ENCODE measurements at places on chromosomes 1 and 21. TPM values are rescaled to one million over a fixed set of nuclear protein-coding genes. Genes with fewer than 3 reads are reported as not detected.

DNA sequence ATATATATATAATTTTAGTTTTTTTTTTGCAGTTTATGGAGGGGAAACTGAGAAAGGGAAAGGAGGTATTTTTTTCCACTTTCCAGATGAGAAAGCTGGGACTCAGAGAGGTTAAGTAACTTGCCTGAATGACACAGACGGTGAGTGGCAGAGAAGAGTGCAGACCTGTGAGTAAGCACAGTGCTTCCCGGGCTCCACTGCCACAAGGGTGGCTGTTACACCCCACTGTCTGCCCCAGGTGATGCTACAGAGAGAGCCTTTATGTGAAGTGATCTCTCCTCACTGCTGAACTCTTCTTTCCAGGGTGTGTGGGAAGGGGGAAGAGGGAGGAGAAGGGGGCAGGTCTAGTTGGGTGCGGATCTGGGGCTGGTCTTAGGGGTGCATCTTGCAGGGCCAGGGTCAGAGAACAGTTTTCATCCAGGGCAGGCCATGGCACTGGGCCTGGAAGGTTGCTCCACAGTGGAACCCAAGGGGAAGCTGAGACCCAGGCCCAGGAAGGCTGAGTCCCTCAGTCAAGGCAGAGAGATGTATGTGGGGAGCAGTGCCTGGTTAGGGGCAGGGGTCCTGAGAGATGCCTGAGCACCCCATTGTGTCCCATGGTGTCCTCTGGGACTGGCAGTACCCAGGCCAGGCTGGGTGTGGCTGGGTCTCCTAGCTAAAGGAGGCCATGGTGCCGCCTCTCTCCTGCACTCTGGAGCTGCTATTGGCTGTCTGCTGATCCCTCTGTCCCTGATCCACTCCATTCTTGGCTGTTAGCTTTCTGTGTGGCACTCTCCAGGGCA, 357.5 kb downstream of the PTPRU start:
- peak; percentile 80 for DNase-seq

- no peak for DNase-seq
Observed at GRCh38 chr1:69911301-69911801, 294.0 kb downstream of the LRRC40 start.

DNA sequence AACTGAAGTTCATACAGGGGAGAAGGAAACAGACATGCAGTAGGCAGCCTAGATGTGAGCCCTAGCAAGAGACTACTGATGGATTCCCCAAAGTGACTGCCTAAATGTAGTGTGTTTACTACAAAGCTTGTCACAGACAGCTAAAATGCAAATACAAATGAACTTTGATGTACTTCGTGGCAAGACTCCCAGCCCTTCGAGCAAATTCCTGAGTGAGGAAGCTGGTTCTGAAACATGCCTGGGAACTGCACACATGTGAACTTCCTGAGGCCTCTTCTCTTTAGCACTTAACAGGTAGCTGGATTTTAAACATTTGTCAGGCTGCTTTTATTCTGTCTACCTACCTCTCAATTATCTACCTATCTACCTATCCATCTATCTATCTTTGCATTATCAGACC, 6.7 kb upstream of the IRF2BP2 start:
- no peak for DNase-seq

DNA sequence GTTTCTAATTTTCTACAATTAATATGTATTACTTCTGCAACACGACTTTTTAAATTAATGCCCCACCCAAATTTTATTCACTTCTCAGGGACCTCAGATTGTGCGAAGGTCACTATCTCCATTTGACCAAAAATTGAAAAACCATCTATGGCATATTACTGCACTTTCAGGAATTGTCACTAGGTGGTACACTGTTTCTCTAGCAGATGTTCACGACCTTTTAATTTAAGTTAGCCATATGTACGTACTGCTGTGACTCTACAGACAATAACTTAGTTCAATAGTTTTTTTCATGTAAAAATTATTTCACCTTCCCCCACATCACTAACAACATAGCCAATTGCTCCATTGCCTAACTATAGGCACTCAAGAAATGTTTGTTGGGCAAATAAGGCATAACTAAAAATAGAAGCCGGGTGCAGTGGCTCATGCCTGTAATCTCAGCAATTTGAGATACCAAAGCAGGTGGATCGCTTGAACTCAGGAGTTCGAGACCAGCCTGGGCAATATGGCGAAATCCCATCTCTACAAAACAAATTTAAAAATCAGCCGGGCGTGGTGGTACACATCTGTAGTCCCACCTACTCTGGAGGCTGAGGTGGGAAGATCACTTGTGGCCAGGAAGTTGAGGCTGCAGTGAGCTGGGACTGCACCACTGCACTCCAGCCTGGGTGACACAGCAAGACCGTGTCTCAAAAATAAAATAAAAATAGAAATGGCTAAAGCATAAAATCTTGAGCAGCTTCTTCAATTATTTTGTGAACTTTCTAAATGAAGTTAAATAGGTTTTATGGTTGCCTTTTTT, 75.7 kb upstream of the PKN2 start:
- DNase-seq: no peak

DNA sequence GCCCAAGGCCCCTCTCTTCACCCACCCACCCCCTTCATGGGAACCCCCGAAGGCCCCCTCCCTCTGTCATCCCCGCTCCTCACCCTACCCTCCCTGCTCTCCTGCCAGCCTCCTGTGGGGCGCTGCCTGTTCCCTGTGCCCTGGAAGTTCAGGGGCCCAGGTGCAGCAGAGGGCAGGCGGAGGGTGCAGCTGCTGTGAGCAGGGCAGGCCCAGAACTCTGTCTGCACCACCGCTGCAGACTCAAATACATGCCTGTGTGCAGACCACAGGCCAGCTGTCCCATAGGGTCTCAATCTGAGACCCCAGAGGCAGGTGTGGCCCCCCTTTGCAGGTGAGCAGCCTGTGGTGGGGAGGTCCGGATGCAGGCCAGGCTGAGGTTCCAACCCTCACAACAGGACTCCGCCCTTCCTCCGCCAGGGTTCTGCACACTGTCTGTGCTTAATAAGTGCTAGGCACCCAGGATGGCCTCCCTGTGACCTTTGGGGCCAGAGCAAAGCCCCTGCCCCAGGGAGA, 62.5 kb downstream of the WNT9A start:
- DNase-seq: peak; percentile 81

DNA sequence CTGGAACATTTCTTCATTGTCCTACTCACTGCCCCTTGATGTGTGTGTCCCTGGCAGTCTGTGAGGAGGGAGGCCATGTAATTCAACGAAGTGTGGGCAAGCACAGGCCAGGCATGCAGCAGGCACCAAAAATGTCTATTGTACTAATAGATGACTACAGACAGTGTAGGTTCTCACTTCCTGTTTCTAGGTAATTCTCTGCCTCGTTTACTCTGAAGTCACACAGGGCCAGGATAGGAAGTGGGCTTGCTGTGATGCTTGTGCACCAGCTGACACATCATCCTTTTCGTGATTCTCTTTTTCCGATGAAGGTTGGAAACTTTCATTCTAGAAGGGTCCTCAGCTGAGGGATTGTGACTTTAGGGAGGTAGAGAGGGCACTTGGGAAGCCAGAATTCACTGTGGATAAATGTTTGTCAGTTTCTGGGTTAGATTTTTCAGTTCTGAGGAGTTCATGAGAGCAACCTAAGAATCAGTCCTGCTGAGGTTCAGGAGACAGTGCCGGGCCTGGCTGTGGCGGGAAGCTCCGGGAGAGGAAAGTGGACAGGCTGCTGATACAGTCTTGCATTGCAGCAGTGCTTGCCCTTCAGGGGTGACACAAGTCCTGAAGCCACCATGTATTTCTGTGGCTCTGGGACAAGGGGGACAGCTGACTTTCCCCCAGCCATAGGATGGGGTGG, 4.3 kb upstream of the CSF1 start:
- no peak for DNase-seq

- no peak for DNase-seq
Observed at GRCh38 chr1:81069856-81070255, 730.9 kb upstream of the ADGRL2 start.

GRCh38 chr21:37558676-37559211, 192.2 kb downstream of the DYRK1A start:
- DNase-seq: peak; percentile 30

DNA sequence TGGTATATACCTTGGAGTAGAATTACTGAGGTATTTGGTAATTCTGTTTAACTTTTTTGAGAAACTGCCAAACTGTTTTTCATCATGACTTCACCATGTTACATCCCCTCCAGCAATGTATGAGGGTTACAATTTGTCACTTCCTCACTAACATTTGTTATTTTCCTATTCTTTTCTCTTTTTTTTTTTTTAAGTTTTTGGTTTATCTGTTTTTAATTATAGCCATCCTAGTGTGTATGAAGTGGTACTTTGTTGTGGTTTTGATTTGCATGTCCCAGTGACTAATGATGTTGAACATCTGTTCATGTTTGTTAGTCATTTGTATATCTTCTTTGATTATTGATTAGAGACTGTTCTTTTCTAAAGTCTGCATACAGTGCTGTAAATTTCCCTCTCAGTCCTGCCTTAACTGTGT, 147.3 kb downstream of the HS2ST1 start:
- no peak for DNase-seq

DNA sequence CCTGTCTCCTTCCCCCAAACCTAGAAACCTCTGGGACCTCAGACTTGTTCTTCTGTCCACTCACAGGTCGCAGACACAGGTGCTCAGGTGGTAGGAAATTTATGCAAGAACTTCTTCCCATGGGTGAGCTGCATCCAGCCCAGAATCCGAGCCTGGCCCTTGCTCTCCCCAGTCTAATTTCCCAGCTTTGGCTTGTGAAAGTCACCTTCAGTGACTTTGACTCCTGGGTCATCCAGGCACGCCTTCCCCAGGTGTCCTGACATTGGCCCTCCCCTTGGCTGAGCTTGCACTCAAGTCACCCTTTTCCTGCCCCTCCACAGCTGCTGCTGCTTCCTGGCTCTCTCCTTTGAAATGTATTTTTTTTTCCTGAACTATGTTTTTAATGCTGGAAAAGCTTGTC, 6.6 kb downstream of the IPO13 start:
- no peak for DNase-seq

GRCh38 chr1:84795966-84796600, 96.9 kb downstream of the LPAR3 start:
- no peak for DNase-seq

DNA sequence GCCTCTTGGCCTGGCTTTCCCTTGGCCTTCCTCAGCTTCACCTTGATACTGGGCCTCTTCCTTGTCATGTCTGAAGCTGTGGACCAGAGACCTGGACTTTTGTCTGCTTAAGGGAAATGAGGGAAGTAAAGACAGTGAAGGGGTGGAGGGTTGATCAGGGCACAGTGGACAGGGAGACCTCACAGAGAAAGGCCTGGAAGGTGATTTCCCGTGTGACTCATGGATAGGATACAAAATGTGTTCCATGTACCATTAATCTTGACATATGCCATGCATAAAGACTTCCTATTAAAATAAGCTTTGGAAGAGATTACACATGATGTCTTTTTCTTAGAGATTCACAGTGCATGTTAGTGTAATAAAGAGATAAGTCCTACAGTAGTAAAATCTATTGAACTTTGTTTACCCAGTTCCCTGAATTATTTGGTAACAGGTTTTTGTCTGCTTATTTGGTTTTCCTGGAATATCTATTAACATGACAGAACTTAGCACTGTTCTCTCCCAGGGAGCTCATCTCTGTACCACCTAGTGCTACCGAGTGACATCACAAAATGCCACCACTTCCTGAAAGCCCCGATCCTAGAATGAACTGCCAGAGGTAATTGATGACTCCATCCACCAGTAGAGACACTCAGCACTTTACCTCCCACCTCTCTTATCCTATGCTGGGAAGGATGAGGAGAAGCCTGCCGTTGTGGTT, 22.2 kb downstream of the UBE2T start:
- no peak for DNase-seq

DNA sequence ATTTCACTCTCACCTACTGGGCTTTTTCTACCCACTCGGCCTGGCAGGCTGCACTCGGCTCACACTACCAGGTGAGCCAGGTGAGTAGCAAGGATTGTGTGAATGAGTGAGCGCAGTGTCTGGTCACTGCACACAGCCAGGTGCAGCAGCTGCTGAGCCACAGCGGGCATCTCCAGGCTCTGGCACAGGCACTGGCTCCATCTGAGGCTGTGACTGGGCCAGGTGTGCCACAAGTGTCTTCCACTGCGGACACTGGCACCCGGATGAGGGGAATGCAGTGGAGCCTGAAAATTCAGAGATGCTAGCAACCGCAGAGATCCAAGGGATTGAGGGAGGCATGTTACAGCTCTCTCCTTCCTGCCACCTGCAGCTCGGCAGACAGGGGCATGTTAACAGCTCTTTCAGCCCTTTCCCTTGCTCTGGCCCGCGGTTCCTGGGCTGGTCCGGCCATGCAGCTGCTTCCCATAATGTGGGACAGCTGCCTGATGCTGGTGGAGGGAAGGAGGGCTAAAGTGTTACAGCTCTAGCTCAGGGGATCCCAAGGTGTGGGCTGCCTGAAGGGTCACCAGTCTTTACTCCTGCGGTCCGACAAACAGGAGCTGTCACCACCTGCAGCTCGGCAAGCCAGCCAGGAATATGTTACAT, 1038.3 kb downstream of the AMY1C start:
- no peak for DNase-seq

GRCh38 chr1:13911697-13912619, 212.0 kb downstream of the PRDM2 start:
- no peak for DNase-seq

GRCh38 chr1:11740258-11741192, 4.6 kb downstream of the AGTRAP start:
- no peak for DNase-seq

GRCh38 chr1:49424782-49425181, 599.0 kb downstream of the AGBL4 start:
- DNase-seq: no peak

DNA sequence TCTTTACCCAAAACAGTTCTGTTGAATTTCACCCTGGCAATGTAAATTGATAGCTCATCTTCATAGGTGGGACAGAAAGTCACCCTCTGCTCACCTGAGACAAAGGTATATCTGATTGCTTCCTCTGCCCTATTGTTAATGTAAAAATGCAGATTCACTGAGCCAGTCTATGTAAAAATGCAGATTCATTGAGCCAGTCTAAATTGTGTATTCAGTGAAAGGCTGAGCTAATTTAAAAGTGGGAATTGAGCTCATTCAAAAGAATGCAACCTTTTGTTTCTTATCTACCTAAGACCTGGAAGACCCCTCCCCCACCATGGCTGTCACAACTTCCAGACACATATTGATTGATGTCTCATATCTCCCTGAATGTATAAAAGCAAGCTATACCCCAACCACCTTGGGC, 4.8 kb upstream of the MYSM1 start:
- DNase-seq: no peak

GRCh38 chr1:15738416-15739113, 2.5 kb downstream of the SLC25A34 start:
- DNase-seq: no peak

TSPAN1 gene
- total RNA-seq: 0.68 TPM

ECM1 gene
- total RNA-seq: 19.8 TPM

RGSL1 gene
- not detected for total RNA-seq

LCE1E gene
- not detected for total RNA-seq

PIGR gene
- total RNA-seq: not detected

TTC24 gene
- not detected for total RNA-seq

BACE2 gene
- 49.5 TPM for total RNA-seq

MNDA gene
- not detected for total RNA-seq

FAM72A gene
- total RNA-seq: 4.3 TPM

ST6GALNAC5 gene
- 2.6 TPM for total RNA-seq

CBR3 gene
- 7.9 TPM for total RNA-seq

CYB561D1 gene
- total RNA-seq: 10.2 TPM

C1orf115 gene
- 5.9 TPM for total RNA-seq

PRAMEF18 gene
- not detected for total RNA-seq

RGS1 gene
- total RNA-seq: not detected

PRUNE1 gene
- total RNA-seq: 18.2 TPM
